Epithelial cell of proximal tubule (primary cell): ENCODE measurements at places on chromosomes 5 and 9.
A peak's percentile ranks its signal among the peaks of the same experiment; 100 is the strongest.

GRCh38 chr5:14816374-14816998 lies 55.1 kb downstream of the ANKH start:
- DNase-seq, result no peak

- DNase-seq, result no peak
Measured at GRCh38 chr5:2381861-2382260, 369.6 kb downstream of the IRX2 start.

DNA sequence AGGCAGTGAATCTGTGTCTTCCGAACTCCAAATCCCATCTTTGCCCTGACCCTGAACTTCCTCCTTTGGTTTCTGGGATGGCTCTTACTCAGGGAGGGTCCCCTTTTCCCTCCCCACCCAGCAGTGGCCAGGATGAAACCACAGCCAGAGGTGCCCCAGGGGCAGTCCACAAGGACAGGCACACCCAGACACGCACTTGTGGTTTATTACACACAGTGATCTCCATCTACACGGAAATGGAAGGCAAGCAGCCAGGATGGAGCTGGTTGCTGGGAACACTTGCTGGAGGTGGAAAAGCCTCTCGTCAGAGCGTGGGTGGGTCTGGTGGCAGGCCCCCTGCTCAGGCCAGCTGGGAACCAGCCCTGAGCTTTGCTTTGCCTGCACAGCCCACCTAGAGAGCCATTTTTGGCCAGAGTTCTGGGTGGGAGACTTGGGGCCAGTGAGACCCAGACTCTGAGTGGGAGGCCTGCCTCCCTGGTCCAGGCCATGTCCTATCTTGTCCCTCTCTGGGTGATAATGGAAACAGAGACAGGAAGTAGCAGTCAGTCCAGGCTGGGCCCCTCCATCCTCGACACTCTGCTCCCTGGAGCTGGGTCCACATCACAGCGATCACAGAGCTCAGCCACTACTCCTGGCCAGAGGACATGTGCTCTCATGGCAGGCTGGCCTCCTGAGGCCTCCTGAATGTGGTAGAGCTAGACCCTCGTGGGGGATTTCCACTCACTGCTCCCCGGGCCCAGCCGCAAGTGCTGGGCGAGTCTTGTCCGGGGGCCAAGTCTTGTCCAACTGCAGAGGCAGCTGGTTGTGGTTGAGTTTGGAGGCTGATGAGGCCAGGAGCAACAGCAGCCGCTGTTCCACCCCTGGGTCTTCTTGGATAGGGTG lies 5.1 kb upstream of the PHYKPL start:
- no peak for DNase-seq

GRCh38 chr9:113719919-113720318 lies 156.2 kb upstream of the ZNF618 start:
- no peak for DNase-seq

DNA sequence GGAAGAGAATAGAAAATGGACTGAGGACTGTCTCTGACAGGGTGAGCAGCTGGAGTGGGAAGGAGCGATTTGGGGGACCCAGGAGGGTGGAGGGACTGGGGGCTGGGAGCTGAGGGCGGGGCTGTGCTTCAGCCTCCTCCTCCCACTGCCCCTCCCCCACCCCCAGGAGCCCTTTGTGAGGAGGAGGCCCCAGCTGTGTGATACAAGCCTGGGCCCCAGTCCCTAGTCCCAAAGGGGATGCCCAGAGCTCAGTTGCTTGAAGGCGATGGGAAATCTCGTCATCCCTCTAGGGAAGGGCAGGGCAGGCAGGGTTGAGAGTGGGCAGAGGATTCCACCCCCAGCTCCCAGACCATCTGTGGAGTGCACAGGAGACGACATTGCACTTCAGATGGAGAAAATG lies at the start of gene SPATA31E1:
Gene SPATA31E1, plus strand, starts transcription at position 251 of the 400 bp plus-strand sequence. Its CDS starts 15 bp downstream, at position 266.
- DNase-seq, result no peak

GRCh38 chr5:124043456-124043855 lies 531.5 kb downstream of the CSNK1G3 start:
- no peak for DNase-seq

GRCh38 chr5:180498378-180498777 lies 4.2 kb downstream of the CNOT6 start:
- DNase-seq, result no peak

DNA sequence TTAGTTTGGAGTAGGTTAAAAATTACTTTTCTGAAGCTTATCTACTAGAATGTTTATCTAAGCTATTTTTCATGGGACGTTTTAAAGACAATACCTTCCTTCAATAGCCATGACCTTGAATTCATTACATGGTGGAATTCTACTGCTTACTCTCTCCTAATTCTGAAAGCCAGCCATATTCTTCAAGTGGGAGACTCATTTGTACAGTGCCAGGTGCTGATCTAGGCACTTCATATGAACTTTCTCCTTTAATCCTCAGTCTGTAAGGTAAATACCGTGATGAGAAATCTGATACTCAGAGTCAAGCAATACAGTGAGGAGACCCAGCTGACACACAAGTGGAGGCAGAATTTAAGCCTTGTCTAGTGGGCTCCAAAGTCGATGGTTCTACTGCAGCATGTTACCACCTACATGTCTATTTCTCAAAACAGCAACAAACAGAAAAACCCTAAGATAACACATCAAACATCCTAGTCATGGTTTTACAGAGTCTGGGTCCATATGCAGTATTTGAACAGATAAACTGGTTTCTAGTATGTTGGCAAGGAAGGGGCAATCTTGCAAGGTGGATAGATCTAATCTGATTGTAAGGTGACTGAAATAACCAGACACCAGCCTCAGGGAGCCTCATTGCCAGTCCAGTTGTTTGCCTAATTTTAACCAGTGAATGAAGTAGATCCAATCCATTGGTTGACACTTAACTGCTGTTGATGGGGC lies 243.7 kb downstream of the PIK3R1 start:
- DNase-seq, result no peak

DNA sequence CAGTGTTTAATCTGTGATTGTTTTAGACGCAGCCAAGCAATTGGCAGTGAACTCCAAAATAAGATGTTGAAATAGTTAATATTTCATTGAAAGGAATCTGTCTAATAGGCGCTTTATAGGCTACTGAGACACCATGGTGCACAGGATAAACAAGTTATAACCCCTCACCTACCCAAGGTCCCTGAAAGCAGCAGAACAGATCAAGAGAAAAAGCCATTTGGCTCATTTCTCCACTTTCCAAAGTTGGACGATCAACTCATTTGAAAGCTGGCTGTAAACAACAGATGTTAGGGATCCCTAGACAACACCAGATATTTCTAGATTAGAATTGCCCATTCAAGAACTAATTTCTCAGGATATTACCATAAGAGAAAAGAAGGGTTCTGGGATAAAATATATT lies 4.9 kb downstream of the PUM3 start:
- DNase-seq, result peak; percentile 56

- DNase-seq, result no peak
Measured at GRCh38 chr9:122445155-122445749, 32.5 kb downstream of the OR1J1 start.

DNA sequence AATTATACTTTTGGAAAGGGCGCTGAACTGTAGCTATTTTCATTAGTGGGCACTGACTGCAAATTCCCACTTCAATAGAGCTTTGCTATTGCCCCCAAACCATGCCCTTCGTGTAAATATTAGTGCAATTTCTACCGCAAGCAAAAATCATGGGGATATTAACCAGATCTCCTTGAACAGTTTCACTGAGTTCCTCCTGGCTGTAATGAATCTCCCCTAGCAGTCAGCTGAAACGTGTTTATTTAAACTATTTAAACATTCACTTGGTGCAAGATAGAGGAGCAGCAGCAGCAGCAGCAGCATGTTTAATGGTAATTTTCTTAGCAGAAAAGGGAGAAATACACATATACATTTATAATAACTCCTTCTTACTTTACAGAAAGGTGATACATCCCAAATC lies 54.4 kb downstream of the ARRDC3 start:
- no peak for DNase-seq

- no peak for DNase-seq
Measured at GRCh38 chr5:55885359-55885758, 34.2 kb downstream of the IL31RA start.

GRCh38 chr9:99828417-99829176 lies 6.9 kb downstream of the NR4A3 start:
- DNase-seq, result no peak

DNA sequence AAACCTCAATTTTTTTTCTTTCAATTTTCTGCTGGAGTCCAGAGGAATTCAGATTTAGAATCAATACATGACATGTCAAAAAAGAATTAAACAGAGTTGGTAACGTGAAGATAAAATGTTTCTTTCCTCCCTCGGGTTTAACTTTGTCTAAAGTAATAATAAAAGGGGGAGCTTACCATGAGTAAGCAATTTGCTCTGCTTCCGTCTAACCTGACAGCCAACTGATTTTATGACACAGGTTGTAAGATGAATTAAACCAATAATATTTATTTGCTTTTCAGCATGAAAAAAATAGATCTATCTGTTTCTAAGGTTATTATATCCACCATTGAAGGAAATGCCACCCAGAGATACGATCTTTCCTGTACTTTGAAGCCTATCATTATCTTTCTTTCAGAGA lies 352.6 kb downstream of the OSTF1 start:
- no peak for DNase-seq

GRCh38 chr9:114607671-114608524 lies 3.2 kb upstream of the TMEM268 start:
- DNase-seq, result no peak

DNA sequence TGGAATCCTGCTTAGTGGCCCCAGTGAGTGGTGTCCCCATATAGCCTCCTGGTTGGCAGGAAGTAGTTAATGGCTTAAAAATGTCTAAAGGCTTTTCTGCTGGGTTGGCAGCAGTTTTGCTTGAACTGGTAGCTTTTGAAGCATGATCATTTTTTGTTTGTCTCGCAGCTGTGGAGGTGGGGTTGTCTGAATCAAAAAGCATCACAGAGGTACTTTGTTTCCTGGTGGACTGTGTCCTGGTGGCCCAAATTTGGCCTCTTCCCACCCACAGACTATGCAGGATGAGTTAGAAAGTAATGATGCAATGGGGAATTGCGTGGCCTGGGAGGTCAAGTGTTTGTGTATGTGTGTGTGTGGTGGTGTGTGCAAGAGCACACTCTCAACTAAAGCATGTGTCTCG lies 322.7 kb downstream of the ARHGEF28 start:
- DNase-seq, result peak; percentile 77

DNA sequence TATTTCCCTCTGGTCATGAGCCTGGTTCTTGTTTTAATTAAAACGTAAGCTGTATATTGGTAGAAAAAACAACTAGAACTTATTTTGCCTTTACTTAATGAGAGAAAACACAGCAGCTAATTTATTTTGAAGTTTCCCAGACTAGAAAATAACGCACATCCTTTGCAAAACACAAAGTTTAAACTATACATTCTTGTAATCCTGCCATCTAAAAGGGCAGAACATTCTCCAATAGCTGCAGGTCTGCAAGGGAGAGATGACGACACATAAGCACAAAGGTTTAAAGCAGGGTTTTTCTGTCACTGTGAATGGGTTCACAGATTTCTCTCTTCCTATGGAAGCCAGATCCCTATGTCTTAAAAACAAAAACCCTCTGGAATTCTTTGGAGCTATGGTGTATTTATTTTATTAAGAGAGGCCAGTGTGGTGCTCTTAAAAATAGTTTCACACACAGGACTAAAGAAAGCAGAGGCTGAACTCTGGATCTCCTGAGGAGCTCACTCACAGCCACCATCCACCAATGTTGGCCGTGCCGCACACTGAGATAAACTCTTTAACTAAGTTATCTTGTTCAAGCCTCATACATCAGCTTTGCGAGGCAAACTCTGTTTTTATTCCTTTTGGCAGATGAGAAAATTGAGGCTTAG lies 82.4 kb downstream of the SNCAIP start:
- no peak for DNase-seq

DNA sequence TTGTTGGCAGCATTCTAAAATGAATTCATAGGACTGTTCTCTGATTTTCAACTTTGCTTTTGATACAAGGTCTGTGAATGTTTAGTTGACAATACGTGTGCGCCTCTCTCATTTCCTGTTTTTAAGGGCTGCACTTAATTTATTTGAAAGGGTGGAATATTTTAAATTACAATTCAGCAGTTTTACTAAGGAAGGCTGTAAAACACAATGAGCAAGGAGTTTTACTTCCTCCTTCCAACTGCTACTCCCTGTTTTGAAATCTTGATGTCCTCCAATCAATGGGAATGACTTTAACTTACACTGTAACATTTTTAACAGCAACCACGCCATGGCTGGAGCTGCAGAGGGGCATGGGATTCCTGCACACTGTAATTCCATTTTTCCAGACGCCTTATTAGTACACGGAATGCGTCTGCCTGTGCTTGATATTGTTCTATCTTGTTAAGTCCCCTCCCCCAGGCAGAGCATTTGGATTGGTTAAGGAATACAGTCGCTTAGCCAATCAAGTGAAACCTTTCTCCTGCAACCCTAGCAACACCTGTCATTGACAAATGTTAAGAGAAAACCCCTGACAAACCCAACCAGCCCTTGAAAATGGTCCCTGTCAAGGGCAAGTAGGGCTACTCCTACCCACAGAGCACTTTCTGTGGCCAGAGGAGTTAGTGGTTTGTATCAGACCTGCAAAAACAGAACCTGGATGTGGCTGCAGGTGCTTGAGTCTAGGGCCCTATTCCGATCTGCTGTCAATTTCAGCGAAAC lies 12.5 kb upstream of the ZSWIM6 start:
- DNase-seq, result no peak

DNA sequence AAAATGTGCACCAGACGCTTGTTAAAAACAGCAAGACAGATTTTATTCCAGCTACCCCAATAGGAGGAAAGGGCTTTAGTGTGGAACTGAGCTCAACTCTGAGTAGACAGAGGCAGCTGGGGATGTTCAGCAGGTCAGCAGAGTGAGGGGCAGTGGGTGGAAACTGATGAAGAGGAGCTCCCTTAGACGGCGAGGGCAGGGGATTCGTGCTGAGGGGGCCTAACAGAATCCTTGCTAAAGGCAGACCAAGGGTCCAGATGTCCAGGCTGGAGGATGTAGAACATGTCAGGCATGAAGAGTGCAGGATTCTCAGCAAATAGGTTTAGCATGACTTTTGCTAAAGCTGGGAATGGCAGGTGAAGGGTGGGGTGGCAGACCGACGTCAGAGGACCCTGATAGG lies 71.9 kb upstream of the OLFM1 start:
- DNase-seq, result no peak

DNA sequence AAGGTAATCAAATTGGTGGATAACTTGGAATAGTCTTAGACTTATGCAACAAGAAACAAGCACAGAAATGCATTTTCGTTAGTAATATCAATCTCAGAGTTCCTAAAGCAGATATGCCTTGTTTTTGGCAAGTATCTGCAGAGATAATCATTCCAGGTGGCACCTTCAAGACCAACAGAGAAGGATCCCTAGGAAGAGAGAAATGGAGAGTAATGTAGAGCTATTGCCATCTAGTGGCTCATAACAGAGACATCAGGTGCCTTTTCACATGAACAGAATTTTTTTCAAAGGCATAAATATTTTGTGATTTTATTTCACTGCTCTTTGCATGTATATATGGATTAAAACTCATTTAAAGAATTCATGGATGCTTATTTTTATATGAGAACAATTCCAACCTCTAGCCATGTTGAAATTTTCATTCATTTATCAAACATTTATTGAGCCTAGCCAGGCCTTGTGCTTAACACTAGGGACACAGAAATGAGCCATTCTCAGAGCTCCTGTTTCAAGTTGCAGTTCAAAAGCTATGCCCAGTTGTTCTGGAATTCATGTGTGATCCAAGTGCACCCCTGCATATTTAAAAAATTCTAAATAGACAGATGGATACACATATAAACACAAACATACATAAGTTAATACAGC lies 117.5 kb upstream of the OR13F1 start:
- DNase-seq, result peak; percentile 12

- no peak for DNase-seq
Measured at GRCh38 chr9:126472948-126473298, 140.8 kb upstream of the LMX1B start.

- DNase-seq, result no peak
Measured at GRCh38 chr5:115480900-115481299, 63.7 kb downstream of the FEM1C start.

- DNase-seq, result peak; percentile 20
Measured at GRCh38 chr5:42908509-42909488, 97.1 kb upstream of the SELENOP start.
